ENCODE measurements at places on chromosomes 1 and 21.

- DNase-seq, result no peak
Observed at GRCh38 chr1:2791027-2791760, 10.3 kb downstream of the TTC34 start.

- no peak for DNase-seq
Observed at GRCh38 chr1:152426731-152427130, 12.7 kb upstream of the CRNN start.

DNA sequence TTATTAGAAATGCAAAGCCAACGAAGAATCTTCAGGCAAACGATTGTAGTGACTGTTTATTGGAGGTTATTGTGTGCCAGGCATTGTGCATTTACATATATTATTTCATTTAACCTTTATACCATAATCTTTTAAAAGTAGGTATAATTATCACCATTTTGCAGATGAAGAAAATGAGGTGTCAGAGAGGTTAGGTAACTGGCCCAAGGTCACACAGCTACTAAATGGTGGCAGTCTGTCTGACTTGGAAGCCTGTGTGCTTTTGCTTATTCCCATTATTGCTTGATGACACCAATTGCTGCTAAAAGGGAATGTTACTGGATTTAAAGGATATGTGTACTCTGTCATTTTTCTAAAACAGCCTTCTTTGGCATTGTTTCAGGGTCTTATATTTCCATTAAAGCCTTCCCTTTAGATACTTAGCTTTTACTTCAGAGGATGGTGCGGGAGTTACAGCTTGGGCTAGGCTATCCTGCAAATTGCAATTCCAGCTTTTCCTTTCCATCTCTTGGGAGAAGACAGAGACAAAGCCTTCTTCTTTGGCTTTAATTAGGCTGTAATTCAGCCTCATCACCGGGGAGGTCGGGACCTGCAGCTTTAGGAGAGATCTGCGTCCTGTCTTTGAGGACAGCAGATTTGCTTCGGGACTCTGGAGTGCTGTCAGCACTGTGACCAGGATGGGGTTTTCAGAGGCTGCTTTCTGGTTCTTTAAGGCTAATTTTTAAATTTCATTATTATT, 37.4 kb upstream of the ERRFI1 start:
- DNase-seq, result no peak

DNA sequence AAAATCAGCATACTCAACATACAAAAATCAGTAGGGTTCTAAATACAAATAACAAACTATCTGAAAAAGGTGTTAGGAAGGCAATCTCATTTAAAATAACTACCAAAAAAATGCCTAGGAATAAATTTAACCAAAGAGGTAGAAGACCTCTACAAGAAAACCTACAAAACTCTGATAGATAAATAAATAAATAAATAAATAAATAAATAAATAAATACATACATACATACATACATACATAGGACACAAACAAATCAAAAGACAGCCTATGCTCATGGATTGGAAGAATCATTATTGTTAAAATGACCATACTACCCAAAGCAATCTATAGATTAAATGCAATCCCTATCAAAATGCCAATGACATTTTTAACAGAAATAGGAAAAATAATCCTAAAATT, 194.7 kb downstream of the BARHL2 start:
- DNase-seq, result no peak

DNA sequence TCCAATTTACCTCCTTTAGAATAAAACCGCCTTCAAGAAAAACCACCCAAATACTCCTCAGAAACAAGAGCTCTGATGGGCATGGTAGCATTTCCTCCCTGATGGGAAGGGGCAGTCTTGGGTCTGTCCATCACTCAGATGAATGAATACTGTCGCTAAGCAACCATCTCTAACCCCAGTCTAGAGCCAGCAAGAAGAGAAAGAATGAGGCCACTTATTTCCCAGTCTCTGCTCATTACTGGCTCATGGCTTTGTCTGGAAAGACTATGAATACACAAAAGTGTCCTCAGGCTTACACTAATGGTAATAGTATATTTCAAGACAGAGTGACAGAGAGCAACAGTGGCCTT, 51.0 kb upstream of the F3 start:
- DNase-seq, result no peak

DNA sequence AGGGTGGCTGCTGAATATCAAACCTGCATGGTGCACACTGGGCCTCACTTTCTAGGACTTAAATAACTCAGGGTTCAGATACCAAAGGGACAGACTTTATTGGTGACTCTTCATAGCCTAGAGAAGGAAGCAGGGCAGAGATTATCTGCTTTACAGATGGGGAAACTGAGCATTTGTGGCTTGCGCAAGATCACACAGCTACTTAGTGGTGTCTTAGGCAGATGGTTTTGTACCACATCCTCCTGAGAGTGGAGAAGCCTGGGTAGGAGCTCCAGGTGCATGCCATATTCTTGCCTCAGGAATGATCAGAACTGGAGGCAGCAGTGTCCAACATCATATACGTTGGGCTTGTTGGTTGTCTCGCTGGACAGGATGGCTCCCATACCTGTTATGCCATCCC, 6.8 kb upstream of the DPH2 start:
- no peak for DNase-seq

- peak; percentile 1 for DNase-seq
Observed at GRCh38 chr21:45994086-45994661, 12.6 kb downstream of the COL6A1 start.

DNA sequence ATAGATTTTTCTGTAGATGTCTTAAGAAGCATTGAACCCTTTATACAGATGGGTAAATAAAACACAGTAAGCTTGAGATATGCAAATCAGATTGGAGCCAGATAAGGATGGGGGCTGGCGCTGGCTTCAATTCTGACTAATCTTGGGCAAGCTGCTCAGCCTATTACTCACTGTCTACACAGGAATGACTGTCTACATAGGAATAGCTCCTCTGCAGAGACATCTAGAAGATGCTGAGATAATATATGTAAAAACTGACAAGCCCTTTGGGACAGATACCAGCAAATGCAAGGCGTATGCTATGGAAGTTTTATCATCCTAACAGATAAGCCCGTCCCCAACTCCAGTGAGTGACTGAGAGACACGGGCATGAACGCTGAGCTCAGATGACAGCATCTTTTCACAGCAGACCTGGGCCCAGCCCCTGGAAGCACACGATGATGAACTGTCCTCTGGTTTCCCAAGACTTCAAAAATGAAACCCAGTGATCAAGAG, 1.7 kb downstream of the CLDN14 start:
- no peak for DNase-seq

- DNase-seq, result no peak
Observed at GRCh38 chr1:115530407-115530806, 111.4 kb upstream of the VANGL1 start.

DNA sequence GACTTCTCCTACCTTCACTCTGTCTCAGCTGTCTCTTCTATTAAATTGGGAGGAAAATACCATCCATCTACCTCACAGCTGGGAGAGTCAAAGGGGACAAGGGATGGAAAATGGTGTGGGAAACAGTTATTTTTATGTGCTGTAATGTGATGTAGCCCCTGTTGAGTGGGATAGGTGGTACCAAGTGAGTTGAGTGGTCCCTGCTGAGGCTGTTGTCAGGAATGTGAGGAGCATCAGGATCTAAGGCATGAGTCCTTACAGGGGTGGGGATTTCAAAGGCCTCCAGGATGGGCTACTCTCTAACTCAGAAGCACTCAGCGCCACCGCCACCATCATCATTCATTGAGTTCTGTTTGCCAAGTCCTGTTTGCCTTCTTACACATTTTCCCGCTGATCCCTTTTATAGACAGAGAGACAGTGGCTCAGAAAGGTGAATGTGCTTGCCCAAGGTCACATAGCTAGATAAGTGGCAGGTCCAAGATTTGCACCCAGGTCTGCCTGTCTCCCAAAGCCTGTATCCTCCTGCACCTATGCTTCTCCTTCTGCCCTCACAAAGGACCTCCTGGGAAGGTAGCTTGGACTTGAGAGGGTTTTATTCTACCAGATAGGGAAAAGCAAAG, 4.6 kb upstream of the ID3 start:
- no peak for DNase-seq

GRCh38 chr21:17578876-17579275, 33.8 kb downstream of the BTG3 start:
- no peak for DNase-seq

GRCh38 chr1:32464191-32464715, 619 bp upstream of the ZBTB8B start:
- DNase-seq, result peak; percentile 8

DNA sequence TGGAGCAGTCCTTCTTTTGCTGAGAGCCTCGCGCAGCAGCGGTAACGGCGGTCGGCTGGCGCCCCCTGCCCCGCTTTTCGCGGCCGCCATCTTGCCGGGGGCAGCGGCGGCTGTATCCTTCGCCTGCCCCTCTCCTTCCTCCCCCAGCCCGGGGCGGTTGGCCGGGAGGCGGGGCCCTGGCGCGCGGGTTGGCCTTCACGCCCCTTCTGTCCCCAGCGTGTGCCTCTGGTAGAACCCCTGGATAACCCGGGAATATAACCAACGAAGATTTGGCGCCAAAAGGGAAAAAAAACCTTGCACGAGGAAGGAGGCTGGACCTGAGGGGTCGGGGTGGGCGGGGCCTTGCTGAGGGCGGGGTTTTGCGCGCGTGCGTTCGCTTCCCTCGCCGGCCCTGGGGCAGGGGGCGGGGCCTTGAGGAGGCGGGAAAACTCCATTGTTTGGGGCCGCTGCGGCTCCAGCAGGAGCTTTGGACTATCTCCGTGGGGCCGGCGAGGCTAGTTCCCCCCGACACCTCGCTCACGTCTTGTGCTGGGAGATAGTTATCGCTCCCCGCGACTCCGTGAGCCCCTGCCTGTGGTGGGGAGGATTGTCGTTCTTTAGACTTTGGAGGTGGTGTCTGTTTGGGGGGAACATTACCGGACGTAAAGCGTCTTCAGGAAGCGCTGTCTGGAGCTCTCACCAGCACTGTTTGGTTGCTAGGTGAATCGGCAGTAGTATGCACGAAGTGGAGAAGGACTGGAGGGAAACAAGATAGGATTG, 689 bp downstream of the NASP start:
- peak; percentile 96 for DNase-seq

GRCh38 chr1:145983206-145983675, 13.1 kb downstream of the TXNIP start:
- DNase-seq, result no peak

GRCh38 chr1:113403065-113403464, 12.8 kb downstream of the MAGI3 start:
- DNase-seq, result no peak

DNA sequence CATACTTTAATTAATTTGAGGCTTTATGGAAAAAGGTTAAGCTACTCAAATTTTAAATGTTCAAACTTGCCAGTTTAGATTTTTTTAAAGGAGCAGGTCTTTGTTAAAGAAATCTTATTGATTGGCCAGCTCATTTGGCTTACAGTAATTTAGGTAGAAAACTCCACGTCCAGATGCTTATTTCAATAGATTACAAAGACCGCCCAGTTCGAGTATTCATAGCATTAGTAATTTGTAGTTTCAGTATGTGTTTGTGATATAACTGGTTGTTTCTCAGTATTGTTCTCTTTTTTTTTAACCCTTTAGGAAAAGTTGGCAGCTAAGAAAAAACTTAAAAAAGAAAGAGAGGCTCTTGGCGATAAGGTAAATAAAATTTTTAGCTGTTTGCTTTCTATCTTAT, 1.6 kb downstream of the RPF1 start:
- no peak for DNase-seq

GRCh38 chr1:27366411-27367159, at the start of gene MAP3K6:
Gene MAP3K6, minus strand, starts transcription at chr1:27366961. Its CDS starts 364 bp downstream, at chr1:27366597.
- DNase-seq, result peak; percentile 71

DNA sequence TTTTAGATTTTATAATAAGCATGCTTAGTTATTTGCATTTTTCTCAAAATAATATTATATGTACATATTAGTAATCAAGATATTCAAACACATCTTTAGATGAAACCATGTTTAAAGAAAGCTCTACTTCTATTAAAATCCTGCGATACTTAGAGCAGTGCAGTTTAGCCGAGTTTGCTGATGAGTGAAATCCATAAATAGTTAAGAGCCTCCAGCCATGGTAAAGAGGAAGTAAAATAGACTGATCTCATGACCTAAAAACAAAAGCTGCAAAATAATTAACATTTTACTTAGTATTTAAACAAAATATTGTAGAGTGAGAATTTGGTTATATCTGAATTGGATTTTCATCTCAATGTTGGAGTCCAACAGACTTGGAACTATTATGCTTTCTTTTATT, 147.4 kb upstream of the NRIP1 start:
- no peak for DNase-seq

- no peak for DNase-seq
Observed at GRCh38 chr1:157177733-157178394, 39.7 kb upstream of the ETV3 start.

- DNase-seq, result no peak
Observed at GRCh38 chr1:203751051-203751450, 13.9 kb upstream of the LAX1 start.

DNA sequence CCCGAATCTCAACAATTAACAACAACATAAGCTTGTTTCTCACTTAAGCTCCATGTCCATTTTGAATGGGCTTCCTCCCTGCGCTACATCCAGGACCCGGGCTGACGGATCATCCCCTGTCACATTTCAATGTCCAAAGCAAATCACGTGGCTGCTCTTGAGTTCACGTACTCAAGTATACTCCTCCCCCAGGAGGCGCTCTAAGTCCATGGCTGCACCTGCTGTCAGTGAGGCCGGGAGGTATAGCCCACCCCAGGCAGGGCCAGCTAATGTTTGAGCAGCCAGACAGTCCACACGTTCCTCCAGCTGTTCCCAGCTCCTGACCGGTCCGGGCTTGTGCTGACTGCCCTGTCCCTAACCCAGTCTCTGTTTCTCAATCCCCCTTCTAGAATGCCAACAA, 220.8 kb downstream of the SLC35F3 start:
- DNase-seq, result peak; percentile 72

- no peak for DNase-seq
Observed at GRCh38 chr1:53279296-53280200, 41.2 kb upstream of the MAGOH start.

- no peak for DNase-seq
Observed at GRCh38 chr1:247056071-247056470, 22.5 kb downstream of the ZNF670 start.

- DNase-seq, result peak; percentile 77
Observed at GRCh38 chr1:201792534-201793305, 36.2 kb upstream of the IPO9 start.

GRCh38 chr1:156928043-156928602, 7.7 kb downstream of the LRRC71 start:
- no peak for DNase-seq

- no peak for DNase-seq
Observed at GRCh38 chr1:114342376-114342775, 168.6 kb downstream of the TRIM33 start.

DNA sequence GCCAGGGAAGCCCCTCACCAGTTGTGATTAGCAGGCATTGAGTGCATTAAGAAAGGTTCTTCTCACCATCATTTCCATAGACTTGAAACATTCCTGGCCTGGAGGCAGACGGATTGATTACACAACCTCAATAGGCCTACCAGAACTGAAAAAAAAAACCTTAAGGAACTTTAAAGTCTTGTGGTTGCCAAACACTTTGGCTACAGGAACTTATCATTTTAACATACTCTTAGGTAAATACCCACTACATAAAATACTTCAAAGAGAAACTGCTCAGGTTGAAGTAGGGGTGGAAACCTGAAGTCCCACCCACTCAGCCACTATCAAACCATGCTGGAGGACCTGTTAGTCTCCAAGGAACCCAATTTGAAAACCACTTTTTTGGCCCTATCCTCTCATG, 22.4 kb upstream of the HMGB4 start:
- DNase-seq, result no peak

- DNase-seq, result no peak
Observed at GRCh38 chr1:16315437-16315836, 36.8 kb downstream of the FBXO42 start.

- no peak for DNase-seq
Observed at GRCh38 chr1:117127795-117128194, 6.2 kb upstream of the TRIM45 start.

GRCh38 chr1:182087719-182088350, 26.3 kb upstream of the ZNF648 start:
- no peak for DNase-seq
